ENCODE measurements at places on chromosomes 12 and 14. TPM values are rescaled to one million over a fixed set of nuclear protein-coding genes. Genes with fewer than 3 reads are reported as not detected.

DNA sequence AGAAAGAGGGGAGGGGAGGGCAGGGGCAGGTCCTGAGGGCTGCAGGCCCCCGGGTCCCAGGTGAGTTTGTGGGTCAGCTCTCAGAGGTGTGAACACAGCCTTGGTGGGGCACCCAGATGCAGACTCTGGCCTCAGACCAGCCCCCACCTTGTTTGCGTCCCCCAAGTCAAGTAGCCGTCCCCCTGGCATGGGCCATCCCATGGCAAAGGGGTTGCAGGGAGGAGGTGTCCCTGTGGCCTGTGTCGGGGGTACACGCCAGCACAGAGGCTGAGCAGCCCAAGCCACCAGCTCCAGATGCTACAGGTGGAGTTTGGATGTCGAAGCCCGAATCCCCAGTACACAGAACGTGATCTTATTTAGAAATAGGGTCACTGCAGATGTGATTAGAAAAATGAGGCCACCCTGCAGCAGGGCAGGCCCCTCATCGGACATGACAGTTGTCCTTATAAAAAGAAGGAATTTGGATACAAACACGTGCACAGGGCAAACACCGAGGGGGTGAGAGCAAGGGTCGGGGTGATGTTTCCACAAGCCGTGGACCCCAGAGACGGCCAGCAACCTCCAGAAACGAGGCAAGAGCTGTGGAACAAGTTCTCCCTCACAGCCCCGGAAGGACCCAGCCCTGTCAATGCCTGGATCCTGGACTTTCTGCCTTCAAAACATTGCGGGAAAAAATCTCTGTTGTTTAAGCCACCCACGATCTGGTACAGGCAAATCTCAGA lies 141.2 kb upstream of the C14orf180 start:
- peaks cover 20% of the 10 kb centered on the region for H3K4me1 ChIP-seq
- H3K4me3 ChIP-seq: no peak overlapping the region
- no peak overlapping the region for H3K27ac ChIP-seq
- H3K27me3 ChIP-seq: no peaks in the 10 kb centered on the region

DNA sequence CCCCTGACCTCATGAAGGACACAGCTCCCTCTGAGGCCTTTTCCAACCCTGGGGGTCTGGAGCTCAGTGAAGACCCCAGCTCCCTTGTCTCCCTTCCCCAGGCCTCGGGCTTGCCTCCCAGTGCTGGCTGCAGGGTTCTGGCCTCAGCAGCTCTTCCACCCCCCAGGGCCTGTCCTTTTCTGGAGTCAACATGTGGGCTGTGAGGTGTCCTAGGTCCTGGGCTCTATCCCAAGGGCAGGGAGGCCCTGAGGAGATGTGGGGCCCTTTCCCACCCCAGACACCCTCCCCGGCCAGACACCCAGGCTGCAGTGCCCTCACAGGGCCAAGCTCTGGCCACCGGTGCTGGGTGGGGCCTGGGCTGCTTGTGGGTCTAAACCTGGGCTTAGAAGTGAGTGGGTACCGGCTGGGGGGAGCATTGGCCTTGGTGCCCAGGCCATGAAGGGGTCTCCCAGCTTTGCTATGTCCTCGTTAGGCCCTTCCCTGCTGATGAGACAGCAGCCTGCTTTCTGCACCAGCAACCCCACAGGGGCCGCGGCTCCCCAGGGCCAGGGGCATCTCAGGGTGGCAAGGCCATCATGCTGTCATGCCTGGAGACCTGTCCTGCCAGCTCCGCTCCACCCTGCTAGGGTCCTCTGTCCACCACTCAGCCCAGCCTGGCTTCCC lies 2.7 kb upstream of the CRIP2 start:
- no peak for DNase-seq
- peaks cover 71% of the 10 kb centered on the region for H3K4me1 ChIP-seq
- no peak overlapping the region for H3K4me3 ChIP-seq
- H3K27ac ChIP-seq: peak overlapping the region; percentile 87

- H3K4me1 ChIP-seq: no peaks in the 10 kb centered on the region
- H3K27me3 ChIP-seq: no peaks in the 10 kb centered on the region
- no peak overlapping the region for H3K4me3 ChIP-seq
- no peak overlapping the region for H3K27ac ChIP-seq
Measured at GRCh38 chr14:105851716-105852377, 325.5 kb downstream of the TMEM121 start.

DNA sequence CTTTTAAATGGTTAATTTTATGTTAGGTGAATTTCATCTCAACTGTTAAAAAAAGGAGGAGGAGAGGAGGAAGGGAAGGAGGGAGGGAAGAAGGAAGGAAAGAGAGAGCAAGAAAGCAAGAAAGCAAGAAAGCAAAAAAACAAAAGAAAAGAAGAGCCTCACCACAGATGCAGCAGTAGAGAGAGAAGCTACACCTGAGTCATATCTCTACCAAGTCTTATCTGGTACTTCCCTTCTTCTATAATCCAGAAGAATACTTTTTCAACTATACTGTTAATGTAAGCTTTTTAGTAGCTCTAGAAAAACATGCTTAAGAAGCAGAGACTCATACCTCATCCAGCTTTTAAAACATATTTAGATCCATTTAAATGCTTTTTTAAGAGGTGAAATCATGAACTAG lies 5.6 kb upstream of the IL26 start:
- H3K4me3 ChIP-seq: no peak overlapping the region
- H3K36me3 ChIP-seq: no peaks in the 10 kb centered on the region
- no peaks in the 10 kb centered on the region for H3K27me3 ChIP-seq
- no peak for DNase-seq
- no peak overlapping the region for H3K27ac ChIP-seq

The NTS gene
- total RNA-seq: 2.3 TPM

DNA sequence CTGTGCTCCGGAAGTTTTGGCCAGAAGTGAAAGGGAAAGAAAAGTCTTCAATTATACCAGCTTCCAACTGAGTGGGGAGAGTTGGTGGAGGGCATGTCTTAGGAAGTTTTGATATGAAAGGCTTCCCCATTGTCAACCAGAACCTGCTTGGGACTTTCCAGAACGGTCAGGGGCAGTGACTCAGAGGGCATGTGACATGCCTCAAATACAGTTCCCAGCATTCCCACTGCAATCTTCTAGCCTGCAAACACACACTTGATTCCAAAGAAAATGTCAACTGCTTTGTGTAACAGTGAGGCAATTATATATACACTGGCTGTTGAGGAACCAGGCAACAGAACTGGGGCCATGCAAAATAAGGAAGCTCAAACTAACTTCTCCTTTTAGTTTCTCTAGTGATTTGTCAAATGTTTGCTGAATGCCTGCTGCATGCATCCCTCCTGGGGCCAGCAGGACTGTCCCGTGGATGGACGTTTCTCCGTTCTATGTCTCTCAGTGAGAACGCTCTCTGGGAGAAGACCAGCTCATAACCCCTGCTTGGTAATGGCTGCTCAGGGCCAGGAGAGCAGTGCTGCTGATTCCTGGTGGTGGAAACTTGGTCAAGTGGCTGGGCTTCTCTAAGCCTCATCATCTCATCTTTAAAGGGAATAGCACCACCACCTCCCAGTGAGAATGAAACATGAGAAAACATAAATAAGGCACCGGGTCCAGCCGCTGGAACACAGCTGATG lies 18.3 kb downstream of the SLC25A47 start:
- H3K36me3 ChIP-seq: peaks cover 70% of the 10 kb centered on the region
- H3K4me3 ChIP-seq: no peak overlapping the region
- H3K27ac ChIP-seq: peak overlapping the region; percentile 75
- no peaks in the 10 kb centered on the region for H3K27me3 ChIP-seq
- peaks cover 27% of the 10 kb centered on the region for H3K4me1 ChIP-seq

GRCh38 chr14:72552236-72552635 lies 341.7 kb downstream of the DPF3 start:
- no peak for DNase-seq
- no peaks in the 10 kb centered on the region for H3K36me3 ChIP-seq
- no peak overlapping the region for H3K27ac ChIP-seq
- H3K4me3 ChIP-seq: no peak overlapping the region
- H3K27me3 ChIP-seq: peaks cover 14% of the 10 kb centered on the region

GRCh38 chr12:91123236-91123916 lies 12.1 kb upstream of the LUM start:
- no peaks in the 10 kb centered on the region for H3K36me3 ChIP-seq
- no peak for DNase-seq
- H3K27ac ChIP-seq: no peak overlapping the region
- H3K4me3 ChIP-seq: no peak overlapping the region
- H3K27me3 ChIP-seq: no peaks in the 10 kb centered on the region

- H3K36me3 ChIP-seq: peaks cover 42% of the 10 kb centered on the region
- H3K4me1 ChIP-seq: peaks cover 42% of the 10 kb centered on the region
- H3K27ac ChIP-seq: no peak overlapping the region
- DNase-seq: peak; percentile 20
- H3K27me3 ChIP-seq: no peaks in the 10 kb centered on the region
- no peak overlapping the region for H3K4me3 ChIP-seq
Measured at GRCh38 chr12:122126342-122126635, 47.7 kb downstream of the IL31 start.

The TAS2R13 gene
- 0.92 TPM for total RNA-seq

All from lower lobe of right lung (tissue), 2 donors.